Suppressor macrophage treated with lipopolysaccharide for 1 hour (primary cell): ENCODE measurements at places on chromosomes 1 and 21.

GRCh38 chr1:31769720-31770390 is 5.7 kb upstream of the ADGRB2 start:
- no peak for DNase-seq

DNA sequence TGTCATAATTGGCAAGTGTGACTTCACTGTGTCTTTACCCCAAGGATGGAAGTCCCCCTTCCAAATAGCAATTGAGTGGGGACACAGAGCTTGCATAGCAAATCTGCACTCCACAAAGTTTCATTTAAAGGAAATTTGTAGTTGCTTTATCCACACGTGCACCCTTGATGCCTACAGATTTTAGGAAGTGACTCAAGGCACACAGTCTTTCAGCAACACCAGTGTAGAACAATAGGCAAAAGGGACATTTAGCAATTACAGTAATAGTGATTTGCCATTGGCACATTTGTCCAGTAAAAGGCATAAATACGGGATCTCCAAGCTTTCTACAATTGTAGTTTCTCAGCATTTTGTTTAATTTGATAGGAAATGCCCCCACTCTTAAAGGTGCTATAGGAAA is 43.4 kb upstream of the KAZN start:
- DNase-seq: peak; percentile 40

DNA sequence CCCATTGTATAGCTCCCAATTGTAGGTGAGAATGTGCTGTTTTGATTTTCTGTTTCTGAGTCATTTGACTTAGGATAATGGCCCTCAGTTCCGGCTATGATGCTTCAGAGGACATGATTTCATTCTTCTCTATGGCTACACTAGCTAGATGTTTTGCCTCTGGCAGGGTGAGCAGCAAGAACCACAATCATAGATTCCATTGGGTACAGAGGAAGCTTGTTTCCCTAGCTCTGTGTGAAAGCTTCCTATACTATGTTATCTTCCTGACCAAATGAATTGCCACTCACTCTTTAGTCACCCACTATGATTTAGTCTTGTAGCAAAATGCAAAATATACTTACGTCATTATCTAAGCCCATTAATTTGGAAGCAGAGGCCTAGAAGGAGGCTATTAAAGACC is 616.3 kb downstream of the PLA2G4A start:
- no peak for DNase-seq

- DNase-seq: no peak
Measured at GRCh38 chr1:179166663-179167417, 62.6 kb downstream of the ABL2 start.

DNA sequence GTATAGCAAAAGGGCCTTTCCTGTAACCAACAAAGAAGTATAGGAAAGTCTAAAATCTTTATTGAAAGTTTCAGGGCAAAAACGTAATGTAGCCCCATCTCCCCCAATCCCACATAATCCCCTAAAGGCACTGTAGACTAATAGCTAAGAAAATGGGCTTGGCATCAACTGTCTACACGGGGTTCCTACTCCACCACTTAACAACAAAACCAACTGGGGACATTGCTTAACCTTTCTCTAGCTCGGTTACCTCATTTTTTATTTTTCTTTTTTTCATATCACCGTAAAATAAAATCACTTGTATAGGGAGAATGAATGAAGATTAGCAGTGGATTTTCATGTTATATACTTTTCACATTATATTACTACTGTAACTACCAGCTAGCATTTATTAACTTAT is 12.3 kb downstream of the MACF1 start:
- DNase-seq: no peak

- no peak for DNase-seq
Measured at GRCh38 chr1:1921901-1922701, 3.0 kb upstream of the TMEM52 start.

GRCh38 chr21:38264571-38264970 is 7.8 kb downstream of the KCNJ15 start:
- no peak for DNase-seq

DNA sequence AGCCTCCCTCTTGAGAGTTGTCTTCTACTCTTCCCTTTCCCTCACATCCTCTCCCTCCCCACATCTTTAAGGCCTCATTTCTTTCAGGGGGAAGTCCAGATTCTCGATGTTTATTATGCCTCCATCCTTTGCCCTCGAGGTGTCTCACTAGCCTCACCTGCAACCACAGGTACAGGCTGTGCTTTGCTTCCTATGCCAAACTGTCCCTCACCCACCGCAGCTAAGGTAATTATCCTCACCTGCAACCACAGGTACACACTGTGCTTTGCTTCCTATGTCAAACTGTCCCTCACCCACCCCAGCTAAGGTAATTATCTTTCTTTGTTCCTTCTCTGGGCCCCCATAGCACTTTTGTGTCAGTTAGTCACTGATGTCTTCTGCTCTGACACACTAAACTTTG is 328.1 kb upstream of the SNX7 start:
- DNase-seq: no peak

DNA sequence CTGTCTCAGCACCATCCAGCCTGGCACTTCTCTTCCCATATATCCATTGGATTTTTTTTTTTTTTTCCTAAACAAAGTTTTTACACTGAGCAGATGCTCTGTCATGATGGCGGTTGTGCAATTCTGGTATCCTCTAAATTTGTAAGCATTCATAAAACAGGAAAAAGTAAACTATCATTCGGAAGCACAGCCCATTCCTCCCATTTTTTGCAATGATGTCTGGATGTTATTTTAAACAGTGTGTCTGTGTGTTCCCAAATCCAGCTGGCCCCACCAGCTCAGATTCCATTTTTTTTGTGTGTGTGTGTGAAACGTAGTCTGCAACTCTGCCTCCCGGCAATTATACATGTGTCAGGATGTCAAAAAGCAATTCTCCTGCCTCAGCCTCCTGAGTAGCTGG is 33.5 kb downstream of the PDPN start:
- no peak for DNase-seq

DNA sequence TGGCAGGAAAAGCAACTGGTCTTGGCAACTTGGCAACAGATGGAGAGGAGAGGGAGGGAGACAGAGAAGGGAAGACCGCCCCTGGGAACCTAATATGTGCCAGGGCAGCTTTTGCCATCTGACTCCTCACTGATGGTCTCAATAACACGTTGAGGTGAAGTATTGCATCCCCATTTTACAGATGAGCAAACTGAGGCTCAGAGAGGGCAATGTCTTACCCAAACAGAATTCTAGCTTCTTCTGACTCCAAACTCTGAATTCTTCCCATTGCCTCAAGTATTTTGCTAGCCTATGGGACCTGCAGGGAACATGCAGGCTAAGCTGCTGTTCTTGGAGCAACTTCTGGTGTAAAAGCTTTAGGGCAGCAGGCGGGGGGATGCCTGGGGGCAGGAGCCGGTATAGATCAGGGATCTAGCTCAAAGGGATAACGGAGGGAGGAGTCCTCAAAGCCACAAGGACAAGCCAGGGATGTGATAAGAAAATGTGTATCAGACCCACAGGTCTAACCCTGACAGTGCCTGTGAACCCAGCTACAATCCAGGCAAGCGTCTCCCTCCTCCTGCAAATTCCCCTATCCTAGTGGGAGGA is 7.2 kb upstream of the GUCA2A start:
- DNase-seq: no peak

GRCh38 chr1:212213784-212214183 is 71.4 kb upstream of the PPP2R5A start:
- no peak for DNase-seq

- no peak for DNase-seq
Measured at GRCh38 chr1:174200746-174201145, 41.4 kb downstream of the RABGAP1L start.

- DNase-seq: no peak
Measured at GRCh38 chr1:64405833-64406232, 64.1 kb upstream of the CACHD1 start.

GRCh38 chr1:229509576-229509975 is 1.4 kb upstream of the NUP133 start:
- DNase-seq: peak; percentile 5

DNA sequence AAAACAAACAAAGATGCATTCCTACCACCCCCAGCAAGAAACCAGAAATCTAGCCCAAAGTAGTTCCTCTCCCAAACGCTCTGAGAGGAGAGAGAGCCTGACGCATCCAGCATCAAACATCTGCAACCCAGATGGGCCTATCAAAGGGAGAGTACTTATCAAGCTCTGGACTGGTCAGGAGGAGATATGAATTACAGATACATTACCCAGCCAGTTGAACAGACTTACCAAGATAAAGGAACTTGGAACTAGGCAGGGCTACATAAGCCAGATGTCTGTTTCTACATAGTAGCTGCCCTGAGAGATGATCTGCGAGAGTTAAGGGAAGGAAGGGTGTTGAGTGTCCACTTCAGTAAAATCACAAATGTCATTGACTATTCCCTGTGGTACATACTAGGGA is 138.4 kb downstream of the PAPPA2 start:
- DNase-seq: no peak

DNA sequence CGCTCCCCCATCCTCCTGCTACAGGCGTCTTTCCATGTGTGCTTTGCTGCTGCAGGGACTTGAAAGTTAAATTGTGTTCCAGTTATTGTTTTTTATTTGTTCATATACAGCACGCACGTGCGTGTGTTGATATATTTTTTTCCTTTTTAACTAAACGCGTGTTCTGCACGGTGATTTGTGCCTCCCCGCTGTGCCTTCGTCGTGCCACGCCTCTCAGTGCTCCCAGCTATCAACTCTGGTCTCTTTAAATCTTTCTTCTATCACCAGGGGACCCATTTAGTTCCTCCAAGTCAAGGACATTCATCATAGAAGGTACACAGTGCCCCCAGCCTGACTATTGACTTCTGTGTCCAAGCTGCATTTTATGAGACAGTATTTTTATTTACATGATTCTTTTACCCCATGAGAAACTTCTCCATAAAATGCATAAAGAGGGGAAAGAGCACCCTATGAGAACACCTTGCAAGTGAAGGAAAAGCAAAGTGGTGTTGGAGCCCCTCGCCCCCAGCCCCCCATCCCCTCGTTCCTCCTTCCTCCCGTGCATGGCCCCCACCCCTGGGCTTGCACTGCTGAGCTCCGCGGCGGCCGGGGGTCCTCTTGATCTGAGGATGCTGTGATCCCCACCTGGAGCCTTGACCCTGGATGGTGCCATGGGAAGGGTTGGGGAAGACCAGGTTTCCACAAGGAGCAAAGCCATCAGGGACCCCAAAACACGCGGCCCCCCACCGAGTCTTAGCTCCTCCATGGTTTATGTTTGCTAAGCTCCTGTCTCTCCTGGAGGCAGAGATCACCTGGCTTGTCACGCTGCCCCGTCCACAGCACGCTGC is 45.5 kb downstream of the KCNAB2 start:
- no peak for DNase-seq

- peak; percentile 57 for DNase-seq
Measured at GRCh38 chr1:159949981-159950381, 4.1 kb downstream of the SLAMF9 start.

DNA sequence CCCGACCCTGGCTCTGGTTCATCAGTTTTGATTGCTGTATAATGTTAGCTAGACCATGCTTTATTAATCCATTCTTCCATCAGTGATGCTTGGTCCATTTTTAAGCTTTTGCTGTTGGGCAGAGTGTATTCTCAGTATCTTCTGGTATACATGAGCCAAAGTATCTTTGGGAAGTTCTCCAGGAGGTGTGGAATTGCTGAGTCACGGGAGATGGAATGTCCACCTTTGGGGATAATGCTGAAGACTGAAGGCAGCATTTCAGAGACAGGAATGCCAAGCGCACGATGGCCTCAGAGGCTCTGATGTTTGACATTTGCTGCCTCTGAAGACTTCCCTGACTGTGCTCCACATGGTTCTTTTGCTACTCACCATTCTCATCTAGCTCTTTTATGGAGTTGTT is 266.3 kb upstream of the KAZN start:
- DNase-seq: no peak

DNA sequence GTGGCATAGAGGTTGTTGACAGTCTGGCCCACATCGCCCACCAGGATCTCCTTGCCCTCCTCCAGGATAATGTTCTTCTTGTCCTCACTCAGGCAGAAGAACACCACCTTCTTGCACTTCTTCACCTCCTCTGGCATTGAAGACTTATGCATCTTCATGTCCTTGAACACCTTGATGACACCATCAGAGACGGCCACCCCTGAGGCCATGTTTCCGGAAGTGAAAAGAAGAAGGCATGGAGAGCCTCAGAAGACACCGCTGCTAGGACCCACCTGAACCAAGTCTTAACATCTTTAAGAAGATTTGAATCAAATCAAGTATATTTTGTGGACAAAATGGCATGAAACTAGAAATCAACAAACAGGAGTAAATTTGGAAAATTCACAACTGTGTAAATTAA is 56.2 kb downstream of the C1orf185 start:
- DNase-seq: no peak

DNA sequence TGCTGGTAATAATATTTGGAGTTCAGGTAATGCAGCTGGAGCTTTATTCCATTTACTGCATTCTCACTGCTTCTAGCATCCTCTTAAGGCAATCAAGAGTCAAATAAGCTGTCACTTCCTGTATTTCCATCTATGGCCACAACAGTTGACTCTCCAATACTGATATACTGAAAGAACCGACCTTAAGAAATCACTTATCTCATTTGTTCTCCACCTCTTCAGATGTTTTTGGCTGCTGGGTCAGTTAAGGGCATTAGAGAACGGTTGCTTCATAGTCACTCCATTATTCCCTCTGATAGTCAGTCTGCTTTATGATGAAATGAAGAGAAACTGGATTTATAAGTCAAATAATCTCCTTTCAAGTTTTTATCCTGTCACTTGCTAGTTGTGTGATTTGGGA is 14.2 kb upstream of the RGS4 start:
- no peak for DNase-seq

GRCh38 chr1:221994274-221994698 is 252.4 kb upstream of the DUSP10 start:
- peak; percentile 72 for DNase-seq

DNA sequence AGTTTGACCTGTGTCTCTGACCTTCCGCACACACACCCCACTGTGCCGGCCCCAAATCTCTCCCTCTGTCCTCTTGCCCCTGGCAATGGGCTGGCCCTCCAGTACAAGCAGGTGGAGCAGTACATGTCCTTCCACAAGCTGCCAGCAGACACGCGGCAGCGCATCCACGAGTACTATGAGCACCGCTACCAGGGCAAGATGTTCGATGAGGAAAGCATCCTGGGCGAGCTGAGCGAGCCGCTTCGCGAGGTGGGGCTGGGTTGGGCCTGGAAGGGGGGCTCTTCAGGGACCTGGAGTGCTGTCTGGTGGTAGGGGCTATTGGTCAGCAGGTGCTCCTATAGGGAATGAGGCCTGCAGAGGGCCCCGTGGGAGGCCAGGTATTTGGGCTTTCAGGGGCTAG is 7.8 kb downstream of the HCN3 start:
- DNase-seq: no peak

DNA sequence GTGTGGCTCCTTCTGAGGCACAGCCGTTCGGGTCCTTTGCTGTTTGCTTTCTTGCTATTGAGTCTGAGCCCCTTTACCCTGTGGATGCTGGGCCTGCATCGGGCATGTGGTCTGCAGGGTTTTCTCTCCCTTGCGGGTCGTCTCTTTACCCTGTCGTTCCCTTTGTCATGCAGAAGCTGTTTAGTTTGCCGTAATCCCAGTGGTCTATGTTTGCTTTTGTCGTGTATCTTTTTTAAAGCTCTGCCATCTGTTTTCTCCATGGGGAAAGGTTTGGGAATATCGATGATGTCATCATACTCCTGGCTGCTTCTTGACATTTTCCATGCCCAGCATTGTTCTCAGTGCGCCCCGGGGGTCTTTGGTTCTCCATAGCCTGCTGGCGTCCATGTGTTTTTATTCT is 68.2 kb downstream of the AGPAT3 start:
- no peak for DNase-seq

- DNase-seq: no peak
Measured at GRCh38 chr21:23152130-23152529, 2153.9 kb downstream of the NCAM2 start.
